ENCODE measurements at places on chromosomes 12 and 14.

DNA sequence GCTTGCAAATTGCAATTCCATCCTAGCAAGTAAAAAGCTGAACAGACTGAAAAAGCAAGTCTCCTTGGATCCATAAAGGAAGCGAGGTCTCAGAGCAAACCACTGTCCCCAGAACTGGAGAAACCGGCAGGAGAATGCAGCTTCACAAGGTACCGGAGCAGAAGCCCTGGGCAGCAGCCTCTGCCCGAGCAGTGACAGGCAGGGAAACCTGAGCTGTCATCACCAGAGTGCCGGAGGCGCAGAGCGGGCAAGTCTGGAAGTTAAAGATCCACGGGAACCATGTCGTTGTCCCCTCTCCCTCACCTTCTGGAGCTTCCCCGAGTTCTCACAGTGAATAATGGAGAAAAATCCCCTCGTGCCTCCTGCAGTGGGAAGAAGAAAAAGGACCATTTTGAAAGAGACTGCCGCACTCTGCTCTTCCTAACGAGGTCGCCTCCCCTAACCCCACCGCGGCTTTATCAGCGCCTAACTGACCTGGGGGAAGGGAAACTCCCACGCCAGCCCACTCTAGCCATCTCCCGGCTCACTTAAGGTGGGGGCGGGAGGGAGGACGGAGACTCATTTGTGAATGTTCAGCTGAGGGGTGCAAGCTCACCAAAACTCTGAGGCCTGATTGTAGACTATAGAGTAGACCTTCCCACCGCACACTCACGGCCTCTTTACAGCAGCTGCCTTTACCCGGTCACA, 27.8 kb downstream of the FBXL14 start:
- no peak for DNase-seq

GRCh38 chr12:124713436-124714082, 146.1 kb upstream of the NCOR2 start:
- DNase-seq: peak; percentile 56

DNA sequence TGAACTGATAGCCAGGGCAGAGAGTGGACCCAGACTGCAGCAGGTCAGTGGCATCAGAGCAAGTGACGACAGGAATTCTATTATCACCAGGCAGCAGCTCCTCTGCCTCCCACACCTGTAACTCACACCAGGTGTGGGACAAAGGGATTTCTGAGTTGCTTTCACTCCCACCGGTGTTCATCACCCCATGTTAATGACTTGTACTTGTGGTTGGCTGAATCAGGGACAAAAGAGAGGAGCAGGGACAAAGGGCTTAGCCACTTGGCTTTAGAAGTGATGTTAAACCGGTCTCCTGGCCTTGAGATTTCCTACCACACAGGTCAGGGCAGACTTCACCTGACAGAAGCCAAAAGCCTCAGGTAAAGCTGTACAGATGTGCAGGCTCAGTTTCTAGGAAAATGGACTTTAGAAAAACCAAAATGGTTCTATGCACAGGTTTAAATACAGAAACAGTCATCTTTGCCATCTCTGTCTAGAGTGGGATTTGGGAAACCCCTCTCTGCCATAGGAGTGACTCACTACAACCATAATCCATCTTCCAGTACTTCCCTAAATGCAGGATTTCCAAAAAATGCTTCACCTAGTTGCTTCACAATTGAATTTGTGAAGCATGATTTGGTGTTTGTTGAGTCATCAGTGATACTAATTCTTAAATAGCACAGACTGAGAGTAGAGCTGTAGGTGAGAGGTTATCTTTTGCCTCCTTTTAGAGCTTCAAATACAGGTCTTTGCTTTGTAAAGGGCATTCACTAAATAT, 158.5 kb downstream of the PRKCH start:
- DNase-seq: no peak

GRCh38 chr12:74319886-74320285, 217.7 kb upstream of the ATXN7L3B start:
- DNase-seq: no peak

- DNase-seq: no peak
Measured at GRCh38 chr14:34038358-34039057, 87.6 kb upstream of the EGLN3 start.

GRCh38 chr12:57935331-57935730, 6.0 kb upstream of the ATP23 start:
- no peak for DNase-seq

- DNase-seq: no peak
Measured at GRCh38 chr12:59113831-59114615, 193.7 kb upstream of the LRIG3 start.

DNA sequence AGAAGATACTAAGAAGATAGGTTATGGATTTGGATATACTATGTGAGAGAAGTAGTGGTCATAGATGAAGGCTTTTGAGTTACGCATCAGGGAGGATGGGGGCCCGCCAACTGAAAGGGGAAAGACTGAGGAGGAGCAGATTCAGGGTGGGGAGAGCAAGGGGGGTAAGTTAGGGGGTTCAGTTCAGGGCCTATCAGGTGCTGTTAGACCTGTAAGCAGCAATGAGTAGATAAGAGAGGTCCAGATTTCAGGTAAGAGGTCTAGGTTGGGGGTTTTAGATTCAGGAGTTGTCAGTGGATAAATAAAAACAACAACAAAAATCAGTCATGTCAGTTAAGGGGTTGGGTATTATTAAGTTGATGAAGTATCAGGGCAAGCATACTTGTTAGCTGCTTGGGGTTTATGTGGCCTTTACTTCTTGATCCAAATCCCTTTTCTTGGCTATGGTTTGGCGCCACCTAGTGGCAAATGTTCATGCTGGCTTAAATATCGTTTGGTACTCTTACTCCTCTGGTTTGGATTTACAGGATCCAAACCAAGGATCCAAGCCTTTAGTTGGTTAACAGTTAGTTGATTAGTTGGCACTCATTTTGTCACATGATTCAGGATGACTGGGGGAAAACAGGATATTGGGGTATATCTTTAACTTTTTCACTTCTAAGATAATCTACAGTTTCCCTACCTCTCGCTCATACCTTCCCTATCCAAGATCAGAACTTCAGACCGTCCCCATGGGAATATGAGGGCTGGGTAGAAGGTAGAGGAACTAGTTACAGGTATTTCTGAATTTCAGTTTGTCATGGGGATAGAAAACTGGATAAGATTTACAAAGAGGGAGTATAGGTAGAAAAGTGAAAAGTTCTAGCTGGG, 65.1 kb downstream of the PCNX1 start:
- peak; percentile 72 for DNase-seq

DNA sequence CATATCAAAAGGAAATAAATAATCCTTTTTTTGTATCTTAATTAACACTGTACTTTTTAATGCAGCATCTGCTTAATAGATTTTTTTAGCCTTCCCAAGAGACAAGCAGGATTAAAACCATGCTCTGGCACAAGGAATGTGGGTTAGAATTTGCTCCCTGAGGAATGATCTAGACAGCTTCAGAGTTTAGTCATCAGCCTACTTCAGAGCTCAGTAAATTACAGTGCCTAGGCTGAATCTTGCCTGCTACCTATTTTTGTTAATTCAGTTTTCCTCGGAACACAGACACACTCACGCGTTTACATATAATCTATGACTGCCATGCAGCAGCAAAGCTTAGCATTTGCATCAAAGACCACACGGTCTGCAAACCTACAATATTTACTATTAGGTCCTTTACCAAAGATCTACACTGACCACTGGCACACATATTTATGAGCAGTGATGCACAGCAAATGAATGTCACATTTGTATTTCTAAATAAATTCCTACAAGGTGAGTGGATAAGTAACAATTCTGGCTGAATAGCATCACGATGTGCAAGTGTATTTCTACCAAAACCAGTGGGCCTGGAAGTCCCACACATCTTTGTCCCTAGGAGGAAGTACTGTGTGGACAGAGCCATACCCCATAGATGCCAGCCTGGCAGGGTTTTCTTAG, 309.8 kb upstream of the TMEM132C start:
- no peak for DNase-seq

DNA sequence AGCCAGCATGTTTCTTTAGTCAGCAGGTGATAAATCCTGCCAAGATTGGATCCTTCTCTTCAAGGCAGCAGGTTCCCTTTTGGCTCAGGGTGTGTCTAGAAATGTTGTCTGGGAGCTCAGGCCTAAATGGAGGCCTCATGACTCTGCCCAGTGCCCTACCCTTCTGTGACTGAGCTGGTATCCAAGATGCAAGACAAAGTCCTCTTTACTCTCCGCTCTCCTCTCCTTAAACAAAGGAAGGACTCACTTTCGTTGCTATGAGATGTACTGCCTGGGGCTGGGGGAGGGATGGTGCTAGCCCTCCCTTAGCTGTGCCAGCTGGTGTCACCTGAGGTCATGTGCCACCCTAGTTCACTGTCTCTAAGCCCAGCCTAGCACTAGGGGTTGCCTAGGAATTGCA, 13.8 kb upstream of the TMPRSS12 start:
- DNase-seq: no peak

DNA sequence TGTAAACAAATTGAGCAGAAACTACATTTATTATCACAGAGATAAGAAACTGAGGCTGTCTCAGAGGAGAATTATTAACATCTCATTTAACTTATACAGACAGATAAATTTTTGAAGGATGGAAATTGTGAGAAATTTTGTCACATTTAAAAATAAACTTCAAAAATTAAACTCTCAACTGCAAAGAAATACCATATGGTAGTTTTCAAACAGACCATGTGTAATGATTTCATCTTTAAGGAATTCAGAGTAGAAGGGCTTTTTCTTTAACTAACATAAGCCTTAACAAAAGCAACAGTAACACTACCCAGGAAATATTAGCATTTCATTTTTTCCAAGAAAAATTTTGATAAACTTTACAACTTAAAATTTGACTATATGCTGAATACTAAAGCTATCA, 26.6 kb downstream of the NUP37 start:
- DNase-seq: no peak

- no peak for DNase-seq
Measured at GRCh38 chr12:49905718-49906314, 2.1 kb upstream of the FAIM2 start.

- no peak for DNase-seq
Measured at GRCh38 chr12:3152011-3152511, 74.9 kb downstream of the TSPAN9 start.

DNA sequence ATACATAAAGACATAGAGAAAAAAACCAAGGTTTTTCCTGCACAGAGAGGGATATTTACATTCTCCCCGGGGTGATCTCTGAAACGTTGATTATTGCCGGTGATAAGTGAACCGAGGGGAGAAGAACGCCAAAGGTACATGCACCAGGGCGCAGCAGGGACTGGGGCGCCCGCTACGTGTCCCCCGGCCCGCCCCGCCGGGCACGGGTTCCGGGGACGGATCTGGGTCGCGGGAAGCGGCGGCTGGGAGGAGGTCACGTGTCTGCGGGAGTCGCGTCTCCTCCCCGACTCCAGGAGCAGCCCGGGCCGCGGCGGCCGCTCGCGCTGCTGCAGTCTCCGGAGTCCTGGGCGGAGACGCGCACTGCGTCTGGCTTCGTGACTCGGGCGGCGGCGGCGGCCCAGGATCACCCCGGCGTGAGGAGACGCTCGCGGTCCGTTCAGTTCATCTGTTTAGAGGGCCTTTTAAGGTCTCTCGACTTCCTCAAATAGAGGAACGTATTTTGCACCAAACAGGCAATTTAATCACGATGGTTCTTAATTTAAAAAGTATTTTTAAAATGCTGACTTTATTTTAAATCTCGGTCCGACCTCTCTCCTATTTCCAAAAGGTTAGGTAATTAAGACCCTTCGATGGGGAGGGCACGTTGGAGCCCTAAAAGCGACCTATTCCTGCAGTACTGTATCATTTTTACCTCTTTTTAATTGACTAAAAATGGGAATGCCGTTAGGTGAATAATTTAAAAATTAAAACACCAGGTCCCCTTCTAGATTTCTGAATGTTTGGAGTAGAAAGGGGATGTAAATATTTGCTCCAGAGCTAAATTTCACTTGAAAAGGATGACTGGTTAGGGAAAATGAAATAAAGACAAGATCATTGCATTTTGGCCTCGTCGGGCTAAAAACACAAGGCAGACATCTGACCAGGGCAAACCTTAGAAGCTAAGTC, 1.8 kb upstream of the BHLHE41 start:
- peak; percentile 44 for DNase-seq

- no peak for DNase-seq
Measured at GRCh38 chr14:41868396-41868795, 261.7 kb downstream of the LRFN5 start.

DNA sequence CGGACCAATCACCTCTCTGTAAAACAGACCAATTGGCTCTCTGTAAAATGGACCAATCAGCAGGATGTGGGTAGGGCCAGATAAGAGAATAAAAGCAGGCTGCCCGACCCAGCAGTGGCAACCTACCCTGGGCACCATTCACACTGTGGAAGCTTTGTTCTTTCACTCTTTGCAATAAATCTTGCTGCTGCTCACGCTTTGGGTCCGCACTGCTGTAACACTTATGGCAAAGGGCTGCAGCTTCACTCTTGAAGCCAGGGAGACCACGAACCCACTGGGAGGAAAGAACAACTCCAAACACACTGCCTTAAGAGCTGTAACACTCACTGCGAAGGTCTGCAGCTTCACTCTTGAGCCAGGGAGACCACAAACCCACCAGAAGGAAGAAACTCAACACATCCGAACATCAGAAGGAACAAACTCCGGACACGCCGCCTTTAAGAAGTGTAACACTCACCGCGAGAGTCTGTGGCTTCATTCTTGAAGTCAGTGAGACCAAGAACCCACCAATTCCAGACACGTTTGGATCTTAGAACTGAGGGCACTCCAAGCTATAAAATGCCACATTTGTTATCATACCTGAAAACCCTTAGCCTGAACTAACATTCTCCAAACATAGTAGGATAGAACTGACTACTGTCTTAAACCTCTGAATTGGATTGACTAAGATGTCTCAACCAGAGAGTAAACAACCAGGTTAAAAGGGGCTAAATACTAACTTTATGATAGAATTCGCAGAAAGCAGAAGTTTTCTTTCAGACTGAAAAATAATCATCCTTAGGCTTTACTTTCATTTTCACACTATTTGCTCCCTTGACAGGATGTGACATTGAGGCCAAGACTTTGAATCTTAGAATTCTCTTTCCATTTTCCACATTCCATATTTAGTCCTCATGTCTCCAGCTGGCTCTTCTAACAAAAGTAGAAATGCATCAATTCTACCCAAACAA, 33.6 kb downstream of the CDKL1 start:
- peak; percentile 54 for DNase-seq

GRCh38 chr14:44896275-44897040, 65.3 kb downstream of the KLHL28 start:
- DNase-seq: no peak

DNA sequence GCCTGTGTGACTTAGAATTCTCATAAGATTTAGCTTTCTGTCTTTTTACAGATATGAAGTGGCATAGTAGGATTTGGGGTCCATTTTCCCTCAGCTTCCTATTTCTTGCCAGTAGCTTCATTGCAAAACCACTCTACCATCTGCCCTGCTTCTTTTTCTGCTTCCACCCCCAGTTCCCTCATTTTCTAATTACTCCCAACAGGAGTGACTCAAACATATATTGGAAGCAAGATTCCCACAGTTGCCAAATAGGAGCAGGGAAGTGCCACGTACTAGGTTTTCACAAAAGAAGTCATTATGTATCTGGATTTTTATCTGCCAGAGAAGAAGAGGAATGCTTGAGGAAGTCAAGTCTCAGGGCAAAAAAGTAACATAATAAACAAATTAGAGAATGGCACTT, 64.1 kb downstream of the ANO4 start:
- DNase-seq: no peak

- DNase-seq: peak; percentile 13
Measured at GRCh38 chr14:52918486-52918885, 32.4 kb downstream of the FERMT2 start.

GRCh38 chr14:98103705-98104104, 1168.3 kb downstream of the BCL11B start:
- peak; percentile 33 for DNase-seq

All from CD4-positive, alpha-beta T cell treated with Interferon gamma for 1 hour (primary cell).